ENCODE measurements at places on chromosomes 16 and 17.

DNA sequence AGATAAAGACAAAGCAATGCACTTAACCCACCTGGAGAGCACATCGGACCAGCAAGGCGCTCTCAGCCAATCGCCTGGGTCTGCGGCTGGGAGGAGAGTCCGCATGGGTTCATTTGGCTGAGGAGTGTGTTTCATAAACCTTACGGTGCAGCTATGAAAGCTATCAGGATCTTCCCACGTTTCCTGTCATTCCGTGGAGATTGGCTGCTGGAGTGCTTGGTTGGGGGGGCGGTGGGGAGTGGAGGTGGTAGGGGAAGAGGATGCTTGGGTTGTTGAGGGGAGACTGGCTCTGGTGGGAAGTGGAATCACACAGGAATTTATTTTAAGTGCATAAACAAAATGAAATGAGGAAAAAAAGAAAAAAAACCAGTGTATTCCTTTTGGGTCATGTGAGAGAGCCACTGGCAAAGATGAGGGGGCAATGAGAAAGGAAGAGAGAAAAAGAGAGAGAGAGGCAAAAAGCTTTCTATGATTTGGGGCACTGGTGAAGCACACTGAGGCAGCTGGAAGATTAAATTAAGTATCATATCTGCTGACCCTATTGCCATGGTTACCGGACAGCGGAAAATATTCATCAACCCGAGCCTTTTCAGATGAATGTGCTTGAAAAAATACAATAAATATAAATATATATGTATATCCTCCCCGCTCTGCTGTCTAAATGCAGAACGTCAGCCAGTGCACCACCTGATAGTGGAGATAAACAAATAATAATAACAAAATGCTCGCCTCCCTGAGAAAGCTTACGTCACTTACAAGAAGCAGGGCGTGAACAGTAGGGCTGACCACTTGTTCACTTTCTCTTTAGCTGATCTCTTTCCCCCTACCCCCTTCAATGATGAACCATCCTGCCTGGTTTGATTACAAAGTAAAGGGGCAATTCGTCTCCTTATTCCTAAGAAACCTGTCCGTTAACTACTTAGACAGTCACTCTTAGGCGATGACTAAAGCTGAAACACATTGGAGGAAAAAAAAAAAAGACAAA lies 457.0 kb upstream of the ZFHX3 start:
- no peak for DNase-seq

DNA sequence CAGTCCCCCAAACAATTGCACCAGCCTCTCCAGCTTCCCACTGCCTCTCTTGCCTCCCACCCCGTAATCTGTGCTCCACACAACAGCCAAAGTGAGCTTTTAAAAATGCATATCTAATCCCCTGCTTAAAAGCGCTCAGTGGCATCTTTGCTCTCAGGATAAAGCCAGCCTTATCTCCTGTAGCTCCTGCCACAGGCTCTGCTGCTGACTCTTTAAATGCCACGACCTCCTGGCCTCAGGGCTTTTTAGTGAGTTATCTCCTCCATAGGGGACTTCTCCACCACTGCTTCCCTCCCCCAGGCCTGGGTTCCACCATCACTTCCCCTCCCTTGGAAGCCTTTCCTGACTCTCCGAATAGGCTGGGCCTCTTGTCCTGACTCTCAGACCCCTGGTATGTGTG lies 98.6 kb downstream of the GNAO1 start:
- DNase-seq = no peak

DNA sequence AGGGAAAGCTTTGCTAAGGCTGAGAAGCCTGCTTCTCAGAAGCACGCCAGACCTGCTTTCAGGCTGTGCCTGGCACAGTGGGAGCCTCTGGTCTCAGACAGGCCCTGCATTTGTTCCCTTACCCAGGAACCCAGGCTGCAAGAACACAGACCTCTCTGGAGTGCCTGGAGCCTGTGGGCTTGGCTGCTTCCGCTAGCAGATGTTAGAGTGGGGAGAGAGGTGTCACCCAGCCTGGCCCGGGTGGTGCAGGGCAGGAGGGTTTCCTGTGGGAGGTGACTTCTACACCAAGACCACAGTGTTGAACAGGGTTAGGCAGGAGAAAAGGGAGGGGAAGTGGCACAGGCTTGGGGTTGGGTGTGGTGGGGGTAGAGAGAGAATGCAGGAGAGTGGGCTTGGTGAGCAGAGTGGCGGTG lies 35.8 kb upstream of the ADGRG1 start:
- peak; percentile 78 for DNase-seq

GRCh38 chr17:61057257-61057656 lies 342.4 kb upstream of the TBX2 start:
- no peak for DNase-seq
